ELF-1 (cell line): ENCODE measurements at places on chromosomes 1 and 21.

GRCh38 chr1:35923791-35924221 is 7.1 kb upstream of the AGO3 start:
- DNase-seq = no peak

GRCh38 chr1:115076384-115076915 is 12.9 kb downstream of the TSPAN2 start:
- no peak for DNase-seq

DNA sequence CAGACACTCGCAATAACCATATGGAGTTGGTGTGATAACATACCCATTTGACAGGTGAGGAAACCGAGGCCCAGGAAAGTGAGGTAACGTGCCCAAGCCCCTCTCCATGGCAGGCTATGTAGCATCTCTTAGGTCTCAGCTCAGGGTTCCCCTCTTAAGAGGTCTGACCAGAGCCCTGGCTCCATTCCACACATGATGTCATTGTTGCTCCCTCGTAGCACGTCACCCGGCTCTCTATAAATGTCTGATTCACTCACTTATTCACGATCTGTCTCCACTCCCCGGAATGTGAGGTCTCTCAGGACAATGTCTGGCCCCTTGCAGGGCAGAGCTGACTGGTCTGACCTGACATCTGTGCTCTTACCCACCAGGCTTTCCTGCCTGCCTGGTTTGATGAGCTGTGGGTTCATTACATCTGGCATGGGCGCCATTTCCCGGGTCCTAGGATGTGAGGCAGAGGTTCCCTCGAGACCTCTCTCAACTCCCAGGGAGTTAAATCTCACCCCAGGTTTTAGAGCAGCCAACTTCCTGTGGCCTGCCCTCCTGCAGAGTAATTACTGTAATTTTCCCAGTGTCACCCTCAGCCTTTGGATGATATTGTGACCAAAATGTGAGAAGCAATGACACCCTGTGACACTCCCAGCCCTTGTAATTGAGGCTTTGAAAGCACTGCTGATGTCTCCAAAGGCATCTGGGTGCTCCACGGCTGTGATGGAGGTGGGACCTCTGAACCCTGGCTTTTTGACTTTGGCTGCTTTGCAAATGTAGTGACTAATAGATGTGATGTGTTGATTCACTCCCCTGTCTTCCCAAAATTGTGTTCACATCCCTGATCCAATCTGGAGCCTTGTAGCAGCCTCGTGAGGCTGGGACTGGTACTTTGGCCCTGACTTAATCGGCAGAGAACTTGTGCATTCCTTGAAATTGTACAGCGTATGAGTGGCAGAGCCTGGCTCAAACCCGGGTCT is 10.6 kb downstream of the ACTL8 start:
- no peak for DNase-seq

DNA sequence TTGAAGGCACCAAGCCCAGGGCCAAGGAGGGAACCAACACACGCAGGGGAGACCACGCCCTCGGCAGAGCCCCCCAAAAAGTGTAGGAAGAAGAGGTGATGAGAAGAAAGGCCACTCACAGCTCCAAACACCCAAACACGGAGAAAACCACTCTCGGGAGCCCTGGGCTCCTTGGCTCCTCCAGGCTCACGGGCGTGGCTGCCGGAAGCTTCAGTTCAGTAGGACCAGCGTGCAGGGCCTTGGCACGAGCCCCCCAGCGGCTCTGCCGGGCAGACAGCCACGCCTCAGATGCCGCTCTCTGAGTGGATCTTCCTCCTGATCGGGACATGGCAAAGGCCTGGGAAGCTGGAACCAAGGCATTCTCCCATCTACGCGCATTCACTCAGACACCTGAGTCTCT is 94.0 kb downstream of the NPHP4 start:
- no peak for DNase-seq

DNA sequence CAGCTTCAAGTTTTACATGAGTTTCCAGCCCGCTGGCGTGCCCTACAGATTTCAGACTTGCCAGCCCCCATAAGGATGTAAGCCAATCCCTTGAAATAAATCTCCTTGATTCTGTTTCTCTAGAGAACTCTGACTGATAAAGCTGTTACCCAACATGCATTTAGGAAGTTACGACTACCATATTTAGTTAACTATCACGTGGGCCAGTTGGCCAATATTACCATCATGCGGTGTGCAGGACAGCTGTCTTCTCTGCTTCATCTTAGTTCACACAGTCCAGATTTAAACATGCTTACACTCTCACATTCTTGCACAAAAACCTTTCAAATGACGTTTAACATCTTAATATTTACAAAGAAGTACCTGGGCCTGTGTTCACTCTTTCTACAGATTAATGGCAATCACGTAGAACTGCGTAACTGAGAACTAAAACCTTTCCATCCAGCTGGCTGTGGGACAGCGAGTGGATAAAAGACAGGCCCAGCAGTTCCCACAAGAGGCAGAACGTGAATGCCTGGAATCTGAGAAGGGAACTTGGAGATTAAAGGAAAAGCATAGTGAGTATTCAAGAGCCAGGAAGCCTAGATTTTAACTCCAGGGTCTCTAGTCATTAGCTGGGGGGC is 20.8 kb downstream of the FAM177B start:
- no peak for DNase-seq

DNA sequence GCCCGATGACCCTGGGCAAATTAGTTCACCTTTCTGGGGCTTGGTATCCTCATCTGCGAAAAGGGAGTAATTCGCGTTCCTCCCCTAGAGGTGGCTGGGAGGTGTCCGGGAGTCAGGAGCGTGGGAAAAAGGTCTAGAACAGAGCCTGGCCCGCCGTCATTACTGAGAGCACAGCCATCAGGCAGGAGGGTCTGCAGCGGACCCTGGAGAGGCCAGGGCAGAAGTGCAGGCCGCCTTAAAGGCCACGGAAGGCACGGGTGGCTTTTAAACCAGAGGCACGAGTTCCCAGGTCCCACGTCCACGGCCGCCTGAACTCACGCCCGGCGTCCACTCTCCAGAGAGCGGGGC is 850 bp downstream of the PANK4 start:
- peak; percentile 44 for DNase-seq

DNA sequence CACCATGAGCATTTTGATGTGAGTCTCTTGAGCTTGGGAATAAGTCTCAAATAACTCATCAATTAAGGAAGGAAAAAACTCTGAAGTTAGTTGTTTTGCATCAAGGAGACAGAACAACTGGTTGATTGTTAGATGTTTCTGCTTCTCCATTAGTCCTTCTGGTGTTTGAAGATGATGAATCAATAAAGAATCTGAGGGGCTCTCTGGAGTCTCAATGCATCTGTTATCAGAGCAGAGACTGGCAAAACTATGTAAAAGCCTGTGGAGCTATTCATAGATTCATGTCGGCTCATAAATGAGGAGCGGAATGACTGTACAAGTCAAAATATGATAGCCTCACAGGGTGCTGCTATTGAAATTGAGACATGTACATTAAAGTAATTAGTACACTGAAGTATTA is 73.3 kb upstream of the ZC3H11B start:
- DNase-seq = no peak

GRCh38 chr1:201753492-201753891 is 75.5 kb upstream of the IPO9 start:
- no peak for DNase-seq

GRCh38 chr1:228882771-228883450 is 147.6 kb downstream of the RHOU start:
- peak; percentile 18 for DNase-seq

GRCh38 chr1:226655251-226656163 is 83.6 kb downstream of the ITPKB start:
- DNase-seq = no peak

GRCh38 chr1:172088256-172088655 is 247.0 kb downstream of the DNM3 start:
- DNase-seq = no peak

- no peak for DNase-seq
Observed at GRCh38 chr21:38819051-38819718, 13.5 kb downstream of the ETS2 start.

DNA sequence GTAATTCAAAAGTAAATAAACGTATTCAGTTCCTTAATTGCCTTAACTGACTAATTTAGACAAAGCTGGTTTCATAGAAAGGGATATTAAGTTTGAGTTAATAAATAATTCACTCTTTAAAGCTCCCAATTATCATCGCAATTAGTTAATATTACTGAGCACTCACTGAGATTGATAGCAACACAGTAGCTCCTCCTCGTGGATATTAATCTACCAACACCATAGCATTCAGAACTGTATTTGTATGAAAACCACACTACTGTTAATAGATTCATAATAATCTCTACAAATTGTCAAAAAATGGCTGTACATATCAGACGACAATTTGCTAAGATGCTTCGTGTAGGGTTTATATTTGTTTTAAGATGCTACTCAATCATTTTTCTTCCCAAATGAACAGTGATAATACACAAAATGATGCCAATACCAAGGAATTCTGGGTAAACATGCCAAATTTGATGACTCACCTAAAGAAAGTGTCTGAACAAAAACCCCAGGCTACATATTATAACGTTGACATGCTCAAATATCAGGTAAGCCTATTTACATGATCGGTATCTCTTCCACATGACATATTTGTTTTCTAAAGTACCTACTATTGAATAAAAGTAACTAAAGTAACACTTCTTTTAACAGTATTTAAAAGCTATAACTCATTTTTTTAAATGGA is 18.8 kb upstream of the DYNLT5 start:
- no peak for DNase-seq

DNA sequence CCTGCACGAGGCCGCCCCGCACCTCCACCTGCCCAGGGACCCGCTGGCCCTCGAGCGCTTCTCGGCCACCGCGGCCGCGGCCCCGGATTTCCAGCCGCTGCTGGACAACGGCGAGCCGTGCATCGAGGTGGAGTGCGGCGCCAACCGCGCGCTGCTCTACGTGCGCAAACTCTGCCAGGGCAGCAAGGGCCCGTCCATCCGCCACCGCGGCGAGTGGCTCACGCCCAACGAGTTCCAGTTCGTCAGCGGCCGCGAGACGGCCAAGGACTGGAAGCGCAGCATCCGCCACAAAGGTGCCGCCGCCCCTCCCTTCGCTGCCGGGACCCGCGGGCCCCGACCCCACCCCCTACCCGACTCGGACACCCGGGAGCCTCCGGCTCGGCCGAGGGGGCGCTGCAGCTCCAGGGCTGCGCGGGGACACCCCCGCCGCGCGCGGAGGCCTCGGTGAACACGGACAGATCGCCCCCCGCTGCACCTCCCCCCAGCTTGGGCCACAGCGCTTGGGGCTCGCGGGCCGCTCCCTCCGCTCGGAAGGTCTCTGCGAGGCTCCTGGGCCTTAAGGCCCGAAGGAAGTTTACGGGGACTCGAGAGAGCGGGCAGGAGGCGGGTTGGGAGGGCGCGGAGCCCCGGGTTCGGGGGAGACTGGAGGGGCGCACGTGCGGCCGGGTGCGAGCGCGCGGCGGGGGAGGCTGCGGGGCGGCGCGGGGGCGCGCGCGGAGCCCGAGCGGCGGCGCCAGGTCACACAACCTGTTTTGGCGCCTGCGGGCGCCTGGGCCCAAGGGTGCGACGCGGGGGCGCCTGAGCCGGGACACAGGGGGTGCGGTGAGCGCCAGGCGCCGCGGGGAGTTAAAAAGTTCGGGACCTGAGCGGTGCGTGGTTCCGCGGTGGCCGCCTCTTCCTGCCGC is 1.2 kb downstream of the SAMD11 start:
- DNase-seq = no peak

DNA sequence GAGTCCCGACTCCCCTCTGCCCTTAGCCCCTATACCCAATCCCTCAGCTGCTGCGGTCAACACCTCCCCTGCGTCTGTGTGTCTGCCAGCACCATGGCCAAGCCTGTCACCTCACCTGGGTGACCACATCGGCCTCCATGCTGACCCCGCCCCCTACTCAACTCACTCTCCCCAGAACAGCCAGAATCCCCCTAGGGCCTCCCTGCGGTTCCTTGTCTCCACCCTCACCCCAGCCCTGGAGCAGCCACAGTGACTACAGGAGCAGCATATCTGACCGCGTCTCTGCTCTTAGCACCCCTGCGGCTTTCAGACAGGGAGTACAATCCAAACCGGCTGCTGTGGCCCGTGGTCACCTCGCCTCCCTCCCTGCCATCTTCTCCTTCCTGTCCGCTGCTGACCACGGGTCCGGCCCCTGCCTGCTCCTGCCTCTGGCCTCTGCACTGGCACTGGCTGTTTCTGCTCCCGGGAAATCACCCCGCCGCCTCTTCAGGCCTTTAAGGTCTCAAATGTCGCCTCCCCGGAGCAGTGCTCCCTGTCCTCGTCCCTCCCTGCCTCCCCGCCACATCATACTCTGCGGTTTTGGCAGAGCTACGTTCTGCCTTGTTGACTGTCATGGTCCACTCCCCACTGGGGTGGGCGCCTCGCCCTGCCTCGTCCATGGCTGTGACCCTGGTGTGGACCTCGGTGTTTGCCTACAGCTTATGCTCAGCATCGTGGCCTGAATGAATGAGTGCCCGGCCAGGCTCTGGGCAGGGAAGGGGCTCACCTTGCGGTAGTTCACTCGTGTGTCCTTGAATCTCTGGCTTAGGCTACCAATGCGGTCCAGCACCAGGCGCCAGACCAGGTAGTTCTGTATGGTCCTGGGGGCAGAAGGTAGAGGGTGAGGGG is 11.1 kb downstream of the PRXL2B start:
- no peak for DNase-seq

- no peak for DNase-seq
Observed at GRCh38 chr21:24938573-24938972, 668.7 kb downstream of the MRPL39 start.

DNA sequence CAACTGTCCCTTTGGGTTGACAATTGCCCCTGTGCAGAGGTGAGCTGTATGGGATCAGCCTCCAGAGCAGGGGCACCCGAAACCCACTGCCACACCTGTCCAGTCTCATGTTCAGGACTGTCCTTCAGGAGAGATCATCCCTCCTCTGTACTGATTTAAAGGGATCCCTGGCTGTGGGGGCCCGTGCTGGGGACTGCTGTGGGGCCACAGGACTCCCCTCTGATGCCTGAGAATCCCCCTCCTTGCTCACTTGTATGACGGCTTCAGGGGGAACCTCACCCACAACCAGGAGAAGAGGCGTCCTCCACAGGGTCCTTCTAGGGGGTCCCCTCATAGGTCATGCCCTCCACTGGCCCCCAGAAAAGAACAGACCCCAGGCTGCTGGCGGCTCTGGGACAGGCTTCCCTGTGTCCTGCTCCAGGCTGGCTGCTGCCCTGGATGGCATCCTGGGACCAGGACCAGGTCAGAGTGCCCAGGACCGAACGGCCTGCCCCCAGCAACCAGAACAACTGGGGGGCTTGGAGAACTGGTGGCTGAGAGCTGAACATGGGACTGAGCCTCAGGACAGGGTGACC is 77.5 kb upstream of the ACTRT2 start:
- DNase-seq = no peak

GRCh38 chr1:244150665-244151064 is 99.6 kb downstream of the ZBTB18 start:
- no peak for DNase-seq

DNA sequence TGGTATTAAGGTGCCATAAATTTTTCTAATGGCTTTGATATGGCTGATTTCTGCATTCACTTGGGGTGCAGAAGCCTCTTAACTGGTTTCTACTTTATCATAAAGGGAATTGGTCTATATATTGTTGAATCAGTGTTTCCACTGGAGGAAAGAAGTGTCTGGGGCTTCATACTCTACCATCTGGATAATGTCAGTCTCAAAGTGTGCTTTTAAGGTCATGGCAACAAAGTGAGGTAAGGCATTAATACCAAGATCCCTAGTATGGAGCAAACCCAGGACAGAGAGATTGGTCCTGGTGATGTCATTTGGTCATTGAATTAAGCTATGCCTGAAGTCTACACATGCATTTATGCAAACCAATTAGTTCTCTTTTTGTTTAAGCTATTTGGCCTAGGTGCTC is 309.9 kb downstream of the DUSP10 start:
- DNase-seq = no peak
